A549 (cell line): ENCODE measurements at places on chromosomes 1 and 21. TPM values are rescaled to one million over a fixed set of nuclear protein-coding genes. Genes with fewer than 3 reads are reported as not detected.

NCF2 gene
- 4.6 to 6.2 TPM (median 4.9 TPM) in 3 replicates for polyA plus RNA-seq

TDRD5 gene
- polyA plus RNA-seq: 0.08 to 0.29 TPM (median 0.26 TPM) in 3 replicates

MAN1C1 gene
- 0.20 to 0.29 TPM (median 0.27 TPM) in 3 replicates for polyA plus RNA-seq

AMY2A gene
- polyA plus RNA-seq: not detected in 3 replicates

MYOG gene
- not detected in 3 replicates for polyA plus RNA-seq

GRIK3 gene
- polyA plus RNA-seq: not detected in 3 replicates

PODN gene
- not detected in 3 replicates for polyA plus RNA-seq

MCOLN2 gene
- polyA plus RNA-seq: 2.0 to 3.1 TPM (median 2.5 TPM) in 3 replicates

DNA sequence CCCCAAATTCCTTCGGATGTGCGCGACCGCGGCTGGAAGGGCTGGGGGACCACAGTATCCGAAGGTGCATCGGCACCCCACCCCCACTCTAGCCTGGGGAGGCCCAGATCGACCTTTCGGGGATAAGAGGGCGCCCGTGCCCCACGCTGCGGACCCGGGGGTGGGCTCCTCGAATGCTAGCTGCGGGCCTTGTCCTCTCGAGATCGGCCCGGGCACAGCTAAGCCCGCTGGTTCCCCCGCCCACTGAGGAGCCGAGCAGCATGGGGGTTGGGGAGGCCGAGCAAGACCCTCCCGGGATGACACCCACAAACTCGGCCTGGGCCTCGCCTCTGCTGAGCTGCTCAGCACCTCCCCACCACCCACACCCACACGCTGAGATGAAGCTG lies 653 bp upstream of the IFFO2 start:
- no peak for DNase-seq

GRCh38 chr1:97441966-97442365 lies 478.9 kb downstream of the DPYD start:
- no peak for DNase-seq

- no peak for DNase-seq
Measured at GRCh38 chr1:11328444-11328843, 55.4 kb downstream of the UBIAD1 start.

DNA sequence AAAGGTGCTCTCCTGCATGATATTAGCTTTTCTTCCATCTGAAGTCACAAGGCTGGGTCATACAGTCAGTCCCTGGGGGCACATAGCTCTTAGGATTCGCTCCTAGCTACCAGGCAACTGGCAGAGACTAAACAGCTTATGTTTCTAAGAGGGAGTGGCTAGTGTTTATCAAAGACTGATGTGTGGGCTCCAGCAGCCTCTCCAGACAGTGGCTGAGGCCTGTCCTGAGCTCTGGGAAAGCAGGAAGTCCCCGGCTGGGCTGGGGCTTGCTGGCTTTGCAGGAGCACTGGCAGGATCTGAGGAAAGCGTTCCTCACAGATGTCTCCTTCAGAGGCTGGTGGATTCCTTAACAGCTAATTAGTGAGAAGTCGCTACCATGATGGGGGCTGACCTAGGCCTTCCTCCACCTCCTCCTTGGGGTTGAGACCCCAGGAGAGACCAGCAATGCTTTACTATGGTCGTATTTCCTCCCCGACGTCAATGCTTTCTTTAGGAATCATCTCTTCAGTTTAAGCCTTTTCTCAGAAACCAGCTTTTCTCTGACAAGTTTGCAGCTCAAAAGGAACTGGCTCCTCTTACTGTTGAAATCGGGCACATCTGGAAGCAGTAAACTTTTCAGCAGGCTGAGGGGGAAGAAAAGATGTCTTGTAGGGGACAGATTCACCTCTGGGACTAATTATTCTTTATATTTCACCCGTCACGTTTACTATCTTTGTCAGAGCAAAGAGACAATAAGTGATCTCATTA lies 33.5 kb upstream of the HHAT start:
- DNase-seq: no peak

GRCh38 chr1:29485096-29485925 lies 249.0 kb downstream of the PTPRU start:
- DNase-seq: no peak

DNA sequence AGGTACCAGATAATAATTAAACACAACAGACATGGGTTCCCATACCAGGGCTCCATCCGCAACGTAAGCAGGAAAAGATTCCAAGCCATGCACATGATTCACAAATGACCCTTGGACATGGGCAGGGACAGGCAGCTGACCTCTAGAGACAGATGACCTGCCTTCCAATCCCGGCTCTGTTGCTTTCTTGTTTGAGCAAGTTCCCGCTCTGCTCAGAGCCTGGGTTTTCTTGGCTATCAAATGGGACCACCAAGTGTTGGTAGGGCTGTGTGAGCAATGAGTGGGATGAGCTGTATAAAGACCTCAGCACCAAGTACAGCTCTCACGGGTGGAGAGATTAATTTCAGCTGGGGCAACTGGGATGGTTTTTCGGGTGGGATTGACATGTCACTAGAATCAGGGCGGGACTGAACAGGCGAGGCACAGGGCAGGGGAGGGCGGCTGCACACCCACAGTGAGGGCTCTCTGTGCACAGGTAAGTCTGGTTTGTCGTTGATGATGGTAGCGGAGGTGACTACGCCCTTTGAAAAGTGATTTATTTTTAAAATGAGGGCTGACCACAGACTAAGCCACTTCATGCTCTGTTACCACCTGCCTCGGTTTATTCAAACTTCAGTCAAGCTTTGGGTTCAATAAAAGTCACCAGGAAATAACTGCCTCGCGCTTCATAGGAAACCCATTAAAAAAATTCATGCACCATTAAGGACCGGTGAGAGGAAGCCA lies 57.5 kb upstream of the IFFO2 start:
- DNase-seq: peak; percentile 81

GRCh38 chr1:115976921-115977498 lies 697 bp downstream of the SLC22A15 start:
- DNase-seq: no peak

DNA sequence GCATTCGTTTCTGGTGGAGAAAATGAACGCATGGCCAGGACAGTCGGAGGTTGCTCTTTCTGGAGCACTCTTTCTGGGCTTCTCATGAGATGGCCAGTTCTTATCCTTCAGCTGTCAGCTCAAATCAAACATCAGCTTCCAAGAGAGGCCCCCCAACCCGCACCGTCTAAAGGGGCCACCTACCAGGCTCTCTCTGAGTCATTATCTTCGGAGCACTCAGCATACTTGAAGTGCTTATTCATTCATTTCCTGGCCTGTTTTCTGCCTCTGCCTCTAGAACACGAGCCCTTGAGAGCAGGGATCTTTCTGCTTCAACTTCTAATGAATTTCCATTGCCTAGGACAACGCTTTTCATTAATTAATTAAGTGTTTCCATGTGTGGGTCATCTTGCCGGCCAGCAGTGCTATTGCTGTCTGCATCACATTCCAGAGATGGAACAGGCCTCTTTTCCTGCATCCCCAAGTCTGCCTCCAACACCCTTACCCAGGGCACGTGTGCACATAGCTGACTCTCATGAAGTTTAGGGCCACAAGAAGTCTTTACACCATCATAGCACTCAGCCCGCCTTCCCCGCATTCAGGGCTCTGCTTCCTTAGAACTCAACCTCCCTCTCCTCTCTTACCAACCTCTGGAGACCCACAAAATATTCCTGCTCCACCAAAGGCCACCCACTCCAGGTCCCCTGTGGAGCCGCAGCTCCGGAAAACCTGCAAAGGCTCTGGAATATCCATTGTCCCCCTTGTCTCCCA lies 52.1 kb upstream of the LAPTM5 start:
- no peak for DNase-seq

- DNase-seq: no peak
Measured at GRCh38 chr21:36347962-36348328, 27.9 kb downstream of the MORC3 start.

DNA sequence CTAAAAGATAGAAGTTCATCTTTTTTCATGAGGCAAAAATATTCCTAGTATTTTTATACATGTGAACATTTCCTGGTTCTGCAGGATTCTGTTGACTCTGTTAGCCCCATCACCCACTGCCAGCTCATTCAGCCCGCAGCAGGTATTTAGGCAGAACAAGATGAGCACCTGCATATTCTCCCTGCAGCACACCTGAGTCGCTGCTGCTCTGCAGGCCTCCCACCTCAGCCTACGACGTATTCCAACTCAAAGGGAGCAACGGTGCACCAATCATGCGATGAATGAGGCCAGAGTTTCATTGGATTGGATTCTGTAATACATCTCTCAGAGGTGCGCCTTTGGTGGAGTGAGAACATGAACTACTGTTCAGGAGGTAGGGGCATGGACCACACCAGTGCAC lies 87.6 kb downstream of the CNIH3 start:
- DNase-seq: no peak

DNA sequence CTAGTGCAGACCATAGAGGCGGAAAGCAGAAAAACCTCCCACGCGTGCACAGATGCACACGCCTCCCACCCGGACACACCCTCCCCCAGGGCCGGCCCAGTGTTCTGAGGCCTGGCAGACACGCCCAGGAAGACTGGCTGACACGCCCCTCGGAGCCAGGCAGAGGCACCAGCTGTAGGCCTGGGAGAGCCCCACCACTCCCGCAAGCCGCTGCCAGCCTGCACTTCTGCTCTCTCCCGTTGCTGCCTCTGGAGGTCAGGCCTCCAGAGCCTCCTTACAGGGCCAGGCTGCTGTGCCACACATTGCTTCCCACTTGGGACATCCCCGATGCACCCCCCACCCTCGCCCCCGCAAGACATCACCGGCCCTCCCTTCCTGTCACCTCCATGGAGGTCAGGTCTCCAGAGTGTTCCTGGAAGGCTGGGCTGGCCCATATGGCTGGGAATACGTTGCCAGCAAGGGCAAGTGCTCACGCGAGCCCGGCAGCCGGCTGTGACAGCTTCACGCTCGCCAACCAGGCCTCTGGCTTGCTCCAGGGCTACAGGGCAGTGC lies 40.4 kb downstream of the CASZ1 start:
- DNase-seq: peak; percentile 22

DNA sequence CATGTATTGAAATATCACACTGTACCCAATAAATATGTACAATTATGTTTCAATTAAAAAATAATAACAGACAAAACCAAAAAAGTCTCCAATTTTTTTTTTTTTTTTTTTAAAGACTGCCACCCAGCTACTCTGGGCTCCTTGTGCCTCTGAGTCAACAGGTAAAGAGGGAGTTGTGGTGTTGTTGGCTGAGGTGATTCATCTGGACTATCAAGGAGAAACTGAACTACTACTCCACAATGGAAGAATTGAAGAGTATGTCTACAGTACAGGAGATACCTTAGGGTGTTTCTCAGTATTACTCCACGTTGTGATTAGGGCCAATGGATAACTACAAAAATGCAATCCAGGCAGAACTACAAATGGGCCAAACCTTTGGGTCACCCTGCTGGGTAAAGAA lies 67.9 kb downstream of the SCMH1 start:
- DNase-seq: no peak

GRCh38 chr1:240941701-240942370 lies 329.9 kb upstream of the GREM2 start:
- no peak for DNase-seq

DNA sequence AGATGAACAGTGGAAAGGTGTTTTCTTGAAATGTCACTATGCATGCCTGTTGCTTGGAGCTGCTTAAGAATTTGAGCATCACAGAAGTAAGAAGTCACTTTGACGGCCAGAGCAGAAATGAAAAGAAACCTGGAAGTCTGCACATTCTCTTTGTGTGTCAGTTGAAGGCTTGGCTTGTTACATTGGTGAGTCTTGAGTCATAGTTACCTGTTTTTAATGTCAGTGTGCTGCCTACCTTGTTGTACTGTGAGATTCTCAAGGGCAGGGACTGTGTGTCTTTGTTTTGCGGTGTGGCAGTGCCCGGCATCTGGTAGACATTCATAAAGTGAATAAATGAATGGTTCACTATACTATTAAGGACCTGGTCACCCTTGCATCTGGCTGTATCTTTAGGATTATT lies 9.9 kb downstream of the OTUD3 start:
- no peak for DNase-seq

DNA sequence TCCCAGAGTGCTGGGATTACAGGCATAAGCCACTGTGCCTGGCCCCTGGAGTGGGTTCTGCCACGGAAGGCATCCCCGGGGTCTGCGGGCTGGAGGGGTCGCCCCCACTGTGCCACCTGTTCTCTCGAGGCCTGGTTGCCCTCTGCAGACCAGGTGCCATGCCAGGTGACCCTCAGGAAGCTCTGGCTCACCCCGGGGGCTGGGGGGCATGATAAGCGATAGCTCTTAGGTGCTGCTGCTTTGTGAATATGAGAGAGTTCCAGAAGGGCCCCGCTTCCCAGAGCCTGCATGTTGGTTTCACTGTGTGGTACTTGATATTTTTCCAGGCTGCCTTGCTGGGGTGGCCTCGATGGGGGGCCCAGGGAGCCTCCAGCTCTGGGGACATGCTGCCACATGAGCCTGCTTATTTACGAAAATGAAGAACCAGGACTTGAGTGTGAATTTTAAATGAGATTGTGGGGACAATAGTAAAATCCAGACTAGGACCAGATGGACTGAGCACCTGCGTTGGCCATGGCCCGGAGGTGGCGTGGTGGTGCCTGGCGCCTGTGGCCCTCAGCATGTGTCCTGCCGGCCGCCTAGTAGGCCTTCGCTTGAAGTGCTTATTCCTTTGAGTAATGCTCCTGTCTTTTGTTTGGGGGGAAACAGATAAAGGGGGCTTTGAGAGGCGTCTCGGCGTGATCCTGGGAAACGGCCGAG lies 7.3 kb downstream of the SKI start:
- no peak for DNase-seq

GRCh38 chr1:1577367-1578011 lies 2.8 kb upstream of the SSU72 start:
- no peak for DNase-seq

DNA sequence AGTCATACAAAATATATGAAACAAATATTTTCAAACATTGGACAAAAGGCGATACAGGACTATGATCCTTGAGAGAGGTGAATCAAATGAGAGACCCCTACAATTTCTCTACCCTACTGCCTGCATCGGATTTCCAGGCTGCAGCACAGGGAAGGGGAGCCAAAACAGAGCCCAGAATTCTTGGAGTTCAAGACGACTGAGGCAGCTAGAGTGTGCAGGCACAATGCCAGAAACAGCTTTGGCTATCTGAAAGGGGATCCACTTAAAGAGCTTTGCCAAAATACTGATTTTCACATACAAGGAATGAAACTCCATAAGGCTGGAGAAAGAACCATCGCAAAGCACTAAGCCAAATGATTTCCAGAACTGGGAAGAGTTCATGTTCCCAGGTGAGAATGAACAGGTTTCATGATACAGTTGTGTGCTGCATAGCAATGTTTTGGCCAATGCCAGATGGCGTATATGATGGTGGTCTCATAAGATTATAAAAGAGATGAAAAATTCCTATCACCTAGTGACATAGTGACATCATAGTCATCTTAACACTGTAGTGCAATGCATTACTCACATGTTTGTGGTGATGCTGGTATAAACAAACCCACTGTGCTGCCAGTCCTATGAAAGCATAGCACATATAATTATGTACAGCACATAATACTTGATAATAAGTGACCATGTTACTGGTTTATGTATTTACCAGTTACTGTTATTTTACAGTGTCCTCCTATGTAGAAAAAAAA lies 77.5 kb downstream of the KCND3 start:
- DNase-seq: no peak
